ENCODE measurements at places on chromosomes 6 and 20.

- no peak for DNase-seq
These were observed 9.6 kb downstream of the LEMD2 start for GRCh38 chr6:33779290-33779689.

DNA sequence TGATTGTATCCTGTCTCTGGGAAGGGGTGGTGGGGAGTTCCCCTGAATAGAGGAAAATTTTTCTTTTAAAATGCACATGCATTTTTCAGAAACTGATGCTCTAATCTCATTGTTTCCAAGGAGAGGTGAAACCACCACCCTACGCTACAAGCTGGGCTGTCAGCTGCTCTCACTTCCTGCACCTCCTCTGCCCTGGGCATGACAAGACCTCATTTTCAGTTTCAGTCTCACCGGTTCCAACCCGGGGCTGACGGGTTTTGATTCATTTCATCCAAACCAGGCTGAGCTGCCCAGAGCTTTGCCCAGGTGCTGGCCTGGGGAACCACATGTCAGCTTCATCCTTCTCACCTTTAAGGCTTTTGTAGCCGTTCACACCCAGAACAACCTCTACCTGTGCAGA, 99.7 kb downstream of the EYA2 start:
- peak; percentile 26 for DNase-seq

GRCh38 chr20:34709044-34709830, 5.1 kb downstream of the TP53INP2 start:
- DNase-seq = peak; percentile 64

DNA sequence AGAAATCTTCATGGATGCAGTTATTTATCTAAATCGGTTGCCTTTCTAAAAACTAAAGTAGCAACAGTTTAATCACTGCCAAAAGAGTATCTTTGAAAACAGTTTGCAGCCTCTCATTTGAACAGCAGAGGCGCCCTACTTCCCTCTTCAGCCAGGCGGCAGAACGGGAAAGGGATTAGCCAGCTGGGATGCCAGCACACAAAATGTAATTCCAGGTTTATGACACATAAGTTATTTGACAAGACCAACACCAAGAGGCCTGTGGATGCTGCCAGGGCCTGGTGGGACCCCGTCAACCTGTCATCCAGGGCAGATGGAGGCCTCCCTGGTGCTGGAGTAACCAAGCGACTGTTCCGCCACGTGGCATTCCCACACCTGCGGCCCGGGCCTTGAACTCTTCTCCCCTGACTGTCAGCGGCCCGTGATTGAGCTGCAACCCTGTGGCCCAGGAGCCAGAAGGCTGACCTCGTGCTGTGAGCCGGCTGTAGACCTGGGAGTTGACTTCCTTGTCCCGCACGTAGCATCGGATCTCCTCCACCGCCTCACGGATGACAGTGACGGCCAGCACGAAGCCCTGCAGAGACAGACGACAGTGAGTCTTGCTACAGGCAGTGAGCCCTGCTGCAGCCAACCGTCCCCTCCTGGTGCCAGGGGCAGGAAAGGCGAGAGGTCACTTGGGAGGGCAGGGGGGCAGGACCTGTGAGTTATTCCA, 55.5 kb downstream of the ATP9A start:
- DNase-seq = no peak

- DNase-seq = no peak
These were observed 137.9 kb downstream of the PKHD1 start for GRCh38 chr6:51949526-51949925.

GRCh38 chr20:48530957-48531356, 296.8 kb downstream of the PREX1 start:
- no peak for DNase-seq

DNA sequence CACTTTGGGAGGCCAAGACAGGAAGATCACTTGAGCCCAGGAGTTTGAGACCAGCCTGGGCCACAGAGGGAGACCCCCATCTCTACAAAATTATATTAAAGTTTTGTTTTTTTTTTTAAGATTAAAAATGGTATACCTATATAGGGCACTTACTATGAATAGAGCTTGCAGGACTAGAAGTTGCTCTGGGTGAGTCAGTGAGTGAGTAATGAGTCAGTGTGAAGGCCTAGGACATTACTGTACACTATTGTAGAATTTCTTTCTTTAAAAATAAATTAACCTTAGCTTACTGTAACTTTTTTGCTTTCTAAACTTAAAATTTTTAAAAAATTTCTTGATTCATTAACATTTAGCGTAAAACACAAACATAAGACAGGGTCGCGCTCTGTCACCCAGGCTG, 29.7 kb downstream of the STK35 start:
- no peak for DNase-seq

DNA sequence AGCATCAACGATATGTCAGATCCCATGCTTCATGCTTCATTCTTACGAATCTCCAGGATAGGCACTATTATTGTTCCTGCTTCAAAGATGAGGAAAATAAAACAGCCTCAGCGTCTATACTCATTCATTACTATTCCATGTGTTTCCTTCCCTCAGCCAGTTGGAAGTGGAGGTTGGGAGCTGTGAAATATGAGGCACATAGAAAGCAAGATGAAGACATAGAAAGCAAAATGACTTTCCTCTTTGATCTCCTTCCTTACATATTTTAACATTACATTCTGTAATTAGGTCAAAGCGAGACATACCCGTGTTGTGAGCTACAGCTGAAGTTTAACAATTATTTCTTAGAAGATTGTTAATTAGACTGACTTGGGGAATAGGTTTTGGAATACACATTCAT, 125.4 kb downstream of the FYN start:
- DNase-seq = no peak

DNA sequence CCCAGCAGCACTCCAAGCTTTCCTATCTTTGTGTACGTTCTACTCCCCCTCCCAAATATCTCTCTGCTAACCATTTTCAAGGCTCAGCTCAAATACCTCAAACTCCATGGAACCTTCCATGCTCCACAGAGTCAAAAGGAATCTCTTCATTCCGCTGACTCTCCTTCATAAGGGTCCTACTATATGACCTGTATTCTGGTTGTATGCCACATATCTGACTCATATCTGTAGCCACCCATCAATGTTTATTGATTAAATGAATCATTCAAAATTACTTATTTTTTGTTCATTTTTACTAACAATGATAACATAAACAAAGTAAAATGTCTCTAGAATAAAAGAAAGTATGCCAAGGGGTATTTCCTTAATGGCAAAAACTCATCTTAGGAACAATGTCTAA, 123.2 kb downstream of the ARHGAP18 start:
- no peak for DNase-seq

GRCh38 chr20:23120936-23121750, 35.0 kb upstream of the CD93 start:
- no peak for DNase-seq

DNA sequence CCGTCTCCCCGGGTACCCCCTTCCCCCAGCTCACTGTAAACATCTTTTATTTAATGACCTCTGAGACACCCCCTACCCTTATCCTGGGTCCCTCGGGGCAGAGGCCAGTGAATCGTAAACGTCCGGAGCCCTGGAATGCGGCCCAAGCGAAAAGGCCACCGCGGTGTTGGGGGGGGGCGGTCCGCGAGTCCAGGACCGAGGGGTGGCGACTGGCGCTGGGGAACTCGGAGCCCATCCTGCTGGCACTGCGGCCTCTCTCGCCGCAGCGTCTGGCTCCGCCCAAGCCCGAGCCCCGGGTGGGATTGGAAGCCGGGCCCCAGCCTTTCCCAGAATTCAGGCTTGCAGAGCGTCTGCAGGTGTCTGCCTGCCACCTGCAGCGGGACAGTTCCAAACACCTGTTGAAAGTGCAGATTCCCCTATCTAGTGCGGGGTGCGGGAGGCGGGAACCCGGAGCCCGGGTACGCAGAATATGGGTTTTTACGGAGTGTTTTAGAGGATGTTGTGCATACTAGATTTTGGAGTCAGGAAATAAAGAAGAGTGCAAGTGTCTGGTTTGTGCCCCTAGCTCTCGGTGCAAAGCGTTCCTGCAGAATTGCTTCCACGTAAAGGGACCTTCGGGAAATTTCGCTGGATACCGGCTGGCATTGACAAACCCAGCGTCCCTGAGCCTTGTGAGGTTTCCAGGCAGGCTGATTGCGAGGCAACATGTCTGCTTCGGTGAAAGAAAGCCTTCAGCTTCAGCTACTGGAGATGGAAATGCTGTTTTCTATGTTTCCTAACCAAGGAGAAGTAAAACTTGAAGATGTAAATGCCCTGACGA, 800 bp downstream of the RWDD2A start:
- DNase-seq = peak; percentile 11

DNA sequence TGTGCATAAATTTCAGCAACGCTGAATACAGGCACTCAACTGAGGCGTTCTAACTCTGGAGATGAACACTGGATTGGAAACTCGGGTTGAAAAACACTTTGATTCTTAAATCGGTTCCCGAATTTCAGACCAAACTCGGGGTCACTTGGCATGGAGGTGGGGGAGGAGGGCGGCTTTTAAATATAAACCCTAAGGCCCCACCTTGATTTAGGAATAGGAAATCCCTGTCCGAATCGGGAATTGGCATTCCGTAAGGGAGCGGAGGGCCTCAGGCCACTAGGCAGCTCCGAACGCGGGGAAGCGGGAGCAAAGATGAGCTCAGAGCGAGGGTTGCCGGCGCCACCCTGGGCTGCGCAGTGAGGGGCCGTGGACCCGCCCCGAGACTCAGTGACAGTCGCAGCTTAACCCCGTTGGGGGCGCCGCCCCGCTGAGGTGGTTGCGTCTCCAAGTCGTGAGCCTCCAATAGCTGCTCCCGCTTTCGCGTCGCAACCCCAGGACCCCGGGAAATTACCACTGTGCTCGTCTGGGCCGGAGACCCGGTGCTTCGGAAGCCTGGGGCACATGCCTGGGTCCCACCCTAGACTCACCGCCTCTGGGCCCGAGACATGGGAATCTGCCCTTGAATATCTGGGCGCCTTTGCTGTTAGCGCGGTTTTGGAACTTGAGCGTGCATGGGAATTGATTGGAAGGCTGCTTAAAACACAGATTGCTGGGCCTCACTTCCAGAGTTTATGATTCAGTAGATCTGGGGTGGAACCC, 4.6 kb upstream of the SIM1 start:
- DNase-seq = no peak

DNA sequence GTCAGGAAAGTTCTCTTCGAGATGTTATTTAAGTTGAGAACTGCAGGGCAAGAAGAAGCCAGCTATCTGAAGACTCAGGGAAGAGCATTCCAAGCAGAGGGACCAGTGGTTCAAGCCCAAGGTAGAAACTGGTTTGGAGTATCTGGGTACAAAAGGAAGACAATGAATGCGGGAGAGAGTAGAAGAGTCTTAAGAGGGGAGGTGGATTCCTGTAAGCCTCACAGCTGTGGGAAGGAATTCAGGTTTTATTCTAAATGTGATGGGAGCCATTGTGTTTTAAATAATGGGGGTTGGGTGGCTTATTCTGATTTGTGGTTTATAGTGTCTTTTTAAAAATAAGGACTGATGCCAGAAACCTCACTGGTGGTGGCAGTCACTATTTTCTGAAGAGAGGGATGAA, 37.6 kb upstream of the TENT5A start:
- no peak for DNase-seq

GRCh38 chr6:45584127-45584526, 206.4 kb upstream of the SUPT3H start:
- peak; percentile 8 for DNase-seq

DNA sequence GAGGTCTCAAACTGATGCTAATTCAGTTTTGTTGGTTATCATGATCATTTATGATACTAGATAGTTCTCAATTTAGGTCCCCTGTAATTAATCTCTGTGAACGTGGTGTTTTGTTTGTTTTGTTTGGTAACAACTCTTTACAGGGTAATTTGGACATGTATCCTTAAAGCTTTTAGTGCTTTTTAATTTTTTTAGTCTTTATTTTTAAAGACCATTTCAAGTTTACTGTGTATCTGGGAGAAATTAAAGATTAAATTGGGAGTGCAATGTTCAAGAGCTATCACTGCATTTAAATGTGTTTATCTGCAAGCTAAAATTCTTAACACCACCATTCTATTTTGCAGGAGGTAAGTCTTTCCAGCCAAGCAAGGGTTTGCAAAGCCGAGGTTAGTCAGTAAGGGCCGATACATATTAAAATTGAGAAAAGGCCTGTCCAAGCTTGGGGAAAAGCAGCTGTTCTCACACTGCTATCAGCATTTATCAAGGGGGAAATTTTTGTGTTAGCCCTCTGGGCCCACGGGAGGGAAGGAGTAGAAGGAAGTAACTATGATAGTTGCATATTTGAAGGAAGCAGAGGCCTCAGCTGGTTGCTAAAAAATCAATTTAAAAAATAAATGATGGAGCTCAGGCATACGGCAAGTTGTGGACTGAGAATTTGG, 59.3 kb upstream of the ZNF217 start:
- no peak for DNase-seq

- DNase-seq = no peak
These were observed 246.8 kb downstream of the ARID1B start for GRCh38 chr6:157023958-157024357.

- DNase-seq = no peak
These were observed 15.3 kb downstream of the PCNA start for GRCh38 chr20:5104479-5104878.

- no peak for DNase-seq
These were observed 302.5 kb downstream of the DHX35 start for GRCh38 chr20:39264506-39265172.

GRCh38 chr6:113353392-113353791, 503.8 kb upstream of the MARCKS start:
- no peak for DNase-seq

GRCh38 chr6:55277646-55278045, 49.6 kb upstream of the GFRAL start:
- no peak for DNase-seq

- no peak for DNase-seq
These were observed 50.1 kb upstream of the RNF24 start for GRCh38 chr20:4065391-4065844.

DNA sequence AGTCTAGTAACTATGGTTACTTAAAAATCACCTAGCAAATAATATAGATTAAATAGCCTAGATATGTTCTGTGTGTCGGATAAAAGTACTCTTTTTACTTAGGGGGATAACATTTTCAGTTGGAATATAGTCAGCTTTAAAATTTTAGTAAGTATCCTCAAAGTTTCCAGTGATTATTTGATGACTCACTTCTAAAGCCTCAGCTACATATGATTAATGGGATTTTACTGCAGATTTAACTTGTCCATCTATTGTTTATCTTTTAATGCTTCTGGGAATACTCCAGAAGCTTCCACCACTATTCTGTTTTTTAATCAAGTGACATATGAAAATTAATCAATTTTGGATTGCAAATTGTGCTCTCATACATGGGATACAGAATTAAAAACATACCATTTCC, 8.7 kb upstream of the TENT5A start:
- DNase-seq = no peak

DNA sequence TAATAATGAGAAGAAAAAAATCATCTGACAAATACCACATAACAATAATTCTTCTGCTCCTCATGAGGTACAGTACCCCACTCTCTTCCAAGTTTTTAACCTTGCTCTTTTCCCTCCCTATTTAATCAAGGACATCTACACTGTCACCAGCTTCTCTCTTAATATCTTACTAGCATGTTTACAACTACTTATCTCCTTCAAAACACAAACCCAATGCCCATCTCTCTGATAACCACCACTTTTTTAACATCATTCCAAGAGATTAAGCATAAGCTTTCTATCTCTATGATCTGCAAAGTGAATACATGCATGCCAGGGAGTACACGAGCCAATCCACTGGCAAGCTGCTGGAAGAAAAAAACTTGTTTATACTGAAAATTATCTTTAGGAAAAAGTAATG, 10.3 kb downstream of the CEP85L start:
- DNase-seq = no peak

GRCh38 chr6:41543087-41543486, 3.1 kb upstream of the FOXP4 start:
- DNase-seq = no peak

All from activated T-helper 9 cell treated with anti-CD3 and anti-CD28 coated beads, Interleukin-2, amount 50 U/mL, for 16 hours (primary cell).